Glomerular endothelial cell (primary cell): ENCODE measurements at places on chromosomes 5 and 9. TPM values are rescaled to one million over a fixed set of nuclear protein-coding genes. Genes with fewer than 3 reads are reported as not detected.

PRRX2 gene
- total RNA-seq: 1.4 TPM in 1 of 2 replicates, not detected in the other

SLC36A2 gene
- total RNA-seq: not detected in 2 replicates

ARHGEF28 gene
- 83.0 and 143 TPM in 2 replicates for total RNA-seq

NOXA1 gene
- total RNA-seq: 1.2 and 1.7 TPM in 2 replicates

GABBR2 gene
- total RNA-seq: 1.0 and 3.3 TPM in 2 replicates
